Ureter (tissue), 1 donor: ENCODE measurements at places on chromosomes 1 and 21. TPM values are rescaled to one million over a fixed set of nuclear protein-coding genes. Genes with fewer than 3 reads are reported as not detected.

GRCh38 chr1:47784497-47784822 is 212.7 kb downstream of the TRABD2B start:
- DNase-seq: no peak

DNA sequence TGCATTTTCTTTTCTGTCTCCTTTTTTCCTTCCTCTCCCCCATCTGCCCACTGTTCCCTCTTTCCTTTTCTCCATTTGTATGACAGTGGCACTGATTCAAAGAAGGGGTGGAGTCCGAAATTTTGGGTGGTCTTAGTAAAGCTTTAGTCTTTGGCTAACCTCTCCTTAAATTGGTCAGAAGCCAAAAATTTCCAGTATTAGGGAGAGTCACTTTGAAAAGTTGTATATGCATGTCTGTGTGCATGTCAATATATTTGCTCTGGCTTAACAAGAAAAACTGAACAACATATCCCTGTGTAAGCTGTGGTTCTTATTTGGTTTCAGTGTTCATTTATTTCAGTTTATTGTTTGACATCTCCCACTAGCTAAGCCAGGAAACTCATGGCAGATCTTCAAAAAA is 314.8 kb upstream of the CXADR start:
- DNase-seq: no peak

NUDT4B gene
- not detected for total RNA-seq

ZNF697 gene
- total RNA-seq: 4.6 TPM

FCGR3B gene
- 1.6 TPM for total RNA-seq

DNA sequence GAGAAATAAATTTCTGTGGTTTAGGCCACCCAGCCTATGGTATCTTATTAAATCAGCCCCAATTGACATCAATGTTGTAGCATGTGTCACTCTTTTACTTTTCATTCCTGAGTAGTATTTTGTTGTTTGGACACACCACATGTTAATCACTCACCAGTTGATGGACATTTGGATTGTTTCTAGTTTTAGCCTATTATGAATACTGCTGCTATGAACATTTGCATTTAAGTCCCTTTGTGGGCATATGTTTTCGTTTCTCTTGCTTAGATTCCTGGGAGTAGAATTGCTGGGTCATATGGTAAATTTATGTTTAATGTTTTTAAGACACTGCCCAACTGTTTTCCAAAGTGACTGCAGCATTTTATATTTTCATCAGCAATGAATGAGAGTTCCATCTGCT is 50.2 kb upstream of the NUF2 start:
- no peak for DNase-seq
